Body of pancreas (tissue), 4 donors: ENCODE measurements at places on chromosomes 3 and 15. TPM values are rescaled to one million over a fixed set of nuclear protein-coding genes. Genes with fewer than 3 reads are reported as not detected.

TRH gene
- total RNA-seq = not detected

- no peak overlapping the region for H3K27ac ChIP-seq
- no peaks in the 10 kb centered on the region for H3K27me3 ChIP-seq
- DNase-seq = no peak
- no peaks in the 10 kb centered on the region for H3K36me3 ChIP-seq
- no peaks in the 10 kb centered on the region for H3K4me1 ChIP-seq
Observed at GRCh38 chr15:25487226-25487884, 48.5 kb upstream of the UBE3A start.

DNA sequence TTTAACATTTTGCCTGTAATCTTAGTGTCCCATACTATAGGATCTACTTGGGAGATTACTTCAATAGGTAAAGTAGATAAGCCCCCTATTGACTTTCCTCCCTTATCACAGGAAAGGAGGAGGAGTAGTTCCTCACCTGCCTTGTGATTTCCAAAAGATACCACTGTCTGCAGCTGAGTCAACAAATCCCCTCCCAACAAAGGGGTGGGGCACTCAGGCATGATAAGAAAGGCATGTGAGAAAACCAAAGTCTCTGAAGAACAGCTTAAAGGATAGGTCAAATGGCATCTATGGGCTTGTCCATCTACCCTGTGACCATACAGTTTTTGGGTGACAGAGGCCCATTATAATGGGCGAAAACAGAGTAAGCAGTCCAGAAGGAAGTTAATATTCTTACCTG is 71.3 kb upstream of the WNT7A start:
- H3K4me3 ChIP-seq = no peak overlapping the region
- no peak for DNase-seq

DNA sequence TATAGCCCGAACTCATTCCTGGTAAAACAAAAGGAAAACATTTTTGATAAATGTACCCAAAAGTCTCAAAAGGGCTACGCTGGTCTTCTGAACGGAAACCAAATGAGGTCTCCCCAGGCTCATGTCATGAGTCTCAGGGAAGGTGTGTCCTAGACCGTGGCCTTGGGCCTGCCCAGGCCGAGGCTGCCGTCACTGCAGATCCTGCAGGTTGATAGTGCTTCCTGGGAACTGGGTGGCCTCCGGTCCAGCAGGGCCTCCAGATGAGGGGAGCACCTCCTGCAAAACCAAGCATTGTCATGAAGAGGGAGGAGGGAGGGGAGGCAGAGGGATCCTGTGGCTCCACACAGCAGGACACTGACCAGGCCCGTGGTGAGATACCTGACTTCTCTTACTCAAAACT is 37.5 kb downstream of the ZXDC start:
- H3K27me3 ChIP-seq = no peaks in the 10 kb centered on the region
- H3K27ac ChIP-seq = no peak overlapping the region
- H3K36me3 ChIP-seq = no peaks in the 10 kb centered on the region
- H3K4me3 ChIP-seq = no peak overlapping the region
- no peaks in the 10 kb centered on the region for H3K4me1 ChIP-seq
